ENCODE measurements at places on chromosomes 13 and 19.

DNA sequence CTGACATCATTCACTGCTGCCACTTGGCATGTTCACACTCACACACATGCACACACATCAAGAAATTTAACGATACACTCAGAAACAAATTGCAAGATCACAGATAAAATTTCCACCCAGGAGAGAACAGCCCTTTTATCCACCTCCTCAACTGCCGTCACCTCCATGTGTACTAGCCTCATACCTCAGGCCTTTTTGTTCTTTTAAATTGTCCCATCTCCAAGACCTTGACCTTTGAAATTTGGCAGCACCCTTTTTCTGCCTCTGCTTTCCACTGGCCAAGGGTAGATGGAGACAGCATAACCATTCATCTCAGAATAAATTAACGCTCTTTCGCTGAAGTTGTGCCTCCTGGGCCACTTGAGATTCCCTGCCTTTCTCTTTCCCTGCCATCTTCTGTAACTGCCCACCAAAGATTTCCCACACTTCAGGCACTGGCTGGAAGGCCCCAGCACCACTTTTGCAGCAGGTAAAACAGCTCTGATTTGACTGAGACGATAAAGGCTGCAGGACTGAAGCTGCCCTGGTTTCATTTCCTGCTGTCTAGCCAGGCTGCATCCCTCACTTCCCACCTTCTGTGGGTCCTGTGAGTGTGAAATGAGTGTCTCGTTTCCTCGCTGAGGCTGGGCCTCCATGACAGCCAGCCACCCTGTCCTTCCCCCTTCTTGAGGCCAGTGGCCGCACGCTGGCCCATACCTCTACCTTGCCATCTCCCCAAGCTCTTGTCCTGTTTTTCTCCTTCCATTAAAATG lies 39.3 kb downstream of the MBNL2 start:
- DNase-seq, result no peak

DNA sequence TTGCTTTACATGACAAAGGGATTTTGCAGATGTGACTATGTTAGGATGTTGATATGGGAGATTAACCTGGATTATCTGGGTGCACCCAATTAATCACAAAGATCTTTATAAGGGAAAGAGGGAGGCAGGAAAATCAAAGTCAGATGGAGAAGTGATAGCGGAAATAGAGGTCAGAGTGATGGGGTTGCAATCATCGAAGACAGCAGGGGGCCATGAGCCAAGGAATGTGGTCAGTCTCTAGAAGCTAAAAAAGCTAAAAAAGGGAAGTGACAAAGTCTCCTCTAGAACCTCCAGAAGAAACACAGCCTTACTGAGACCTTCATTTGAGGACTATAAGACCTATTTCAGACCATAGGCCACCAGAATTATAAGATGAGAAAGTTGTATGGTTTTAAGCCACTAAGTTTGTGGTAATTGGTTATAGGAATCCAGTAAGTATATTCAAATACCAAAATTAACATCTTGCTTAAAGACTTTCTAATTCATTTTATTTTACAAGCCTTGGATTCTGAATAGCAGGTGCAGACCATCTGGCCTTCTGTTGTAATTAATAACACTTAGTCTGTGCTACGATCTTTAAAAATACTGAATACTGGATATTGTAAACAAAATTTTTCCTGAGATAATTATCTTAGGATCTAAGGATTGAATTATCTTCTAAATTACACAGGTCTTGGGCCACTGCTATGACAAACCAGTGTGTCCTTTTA lies 493.4 kb upstream of the PCDH20 start:
- DNase-seq, result no peak

DNA sequence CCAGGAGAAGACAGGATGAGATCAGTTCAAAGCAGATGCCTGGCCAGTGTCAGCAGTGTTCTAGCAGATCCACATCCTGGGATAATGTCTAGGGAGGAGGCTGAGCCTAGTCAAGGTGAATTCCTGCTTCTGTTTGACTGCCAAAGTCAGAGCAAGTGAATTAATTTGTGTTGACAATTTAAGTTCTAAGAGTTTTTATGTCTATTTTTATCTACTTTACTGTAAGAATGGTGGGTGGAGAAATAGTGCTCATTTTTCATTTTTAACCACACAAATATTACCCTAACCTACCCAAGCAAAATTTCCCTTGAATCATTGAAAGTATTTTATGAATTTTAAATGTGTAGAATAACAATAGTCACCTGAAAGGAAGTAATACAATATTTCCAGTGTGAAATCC lies 207.6 kb upstream of the SLC10A2 start:
- DNase-seq, result no peak

- no peak for DNase-seq
Measured at GRCh38 chr19:3346677-3347353, 19.6 kb upstream of the NFIC start.

DNA sequence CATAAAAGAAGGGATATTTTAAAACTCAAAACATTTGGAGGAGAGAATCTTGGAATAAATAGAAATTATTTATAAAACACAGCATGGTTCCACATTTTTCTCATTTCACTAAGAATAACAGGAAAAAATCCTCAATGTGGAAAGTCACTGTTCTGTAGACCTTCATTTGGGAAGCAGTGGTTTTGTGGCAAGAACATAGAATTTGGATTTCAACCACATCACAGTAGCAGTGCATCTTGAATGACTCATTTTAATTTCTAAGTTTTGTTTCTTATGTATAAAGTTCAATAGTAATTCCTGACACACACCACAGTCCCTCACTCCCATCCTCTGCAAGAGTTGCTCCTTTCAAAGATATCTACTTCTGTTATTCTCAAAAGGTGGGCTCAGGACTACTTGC lies 264.0 kb downstream of the ENOX1 start:
- DNase-seq, result no peak

DNA sequence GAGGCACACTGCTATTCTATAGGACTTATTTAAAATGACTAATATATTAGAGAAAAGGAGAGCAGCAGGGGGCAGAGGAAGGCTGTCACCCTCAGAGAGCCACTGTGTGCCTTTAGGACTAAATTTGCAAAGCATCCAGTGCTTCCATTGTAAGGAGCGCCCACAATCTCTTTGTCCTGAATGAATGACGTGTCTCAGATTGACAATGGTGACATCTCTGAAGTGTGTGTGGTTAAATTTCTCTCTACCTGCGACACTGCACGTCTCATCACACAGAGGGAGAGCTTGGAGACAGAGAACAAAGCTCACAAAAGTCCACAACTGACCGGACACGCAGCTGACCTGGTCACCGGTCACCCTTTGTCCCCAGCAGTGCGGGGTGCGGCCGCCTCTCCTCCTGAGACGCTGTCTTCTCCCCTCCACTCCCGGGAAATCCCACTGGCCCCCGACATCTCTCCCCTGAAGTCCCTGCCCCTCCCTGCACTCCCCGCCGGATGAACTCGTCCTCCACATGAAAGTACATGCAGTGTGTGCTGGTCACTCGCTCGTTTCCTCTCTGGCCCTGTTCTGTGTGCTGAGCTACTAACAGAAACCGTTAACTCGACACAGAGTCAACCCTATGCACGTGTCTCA lies 107.2 kb downstream of the RAB20 start:
- DNase-seq, result no peak

- DNase-seq, result no peak
Measured at GRCh38 chr13:28031896-28032288, 43.4 kb upstream of the URAD start.

- no peak for DNase-seq
Measured at GRCh38 chr19:36196249-36196648, 18.2 kb downstream of the ZNF565 start.

DNA sequence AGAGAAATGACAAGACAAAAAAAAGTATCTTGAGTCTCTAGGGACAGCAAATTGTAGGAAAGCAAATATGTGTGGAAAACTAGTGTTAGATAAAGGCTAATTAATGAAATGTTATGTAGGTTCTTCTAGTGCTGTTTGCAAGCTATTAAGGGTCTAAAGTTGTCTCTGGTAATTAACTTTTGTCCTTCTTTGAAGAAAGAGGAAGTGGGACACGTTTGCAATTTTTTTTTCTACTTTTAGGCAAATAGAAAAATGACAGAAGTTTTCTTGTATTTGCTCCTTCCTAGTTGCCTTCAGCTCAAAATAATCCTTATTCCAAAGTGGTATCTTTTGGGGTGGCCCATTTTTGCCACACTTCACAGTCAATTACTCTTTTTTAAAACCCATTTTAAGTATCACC lies 1877.7 kb upstream of the PRR20A start:
- DNase-seq, result no peak

- DNase-seq, result no peak
Measured at GRCh38 chr13:112053167-112053743, 13.7 kb upstream of the SOX1 start.

DNA sequence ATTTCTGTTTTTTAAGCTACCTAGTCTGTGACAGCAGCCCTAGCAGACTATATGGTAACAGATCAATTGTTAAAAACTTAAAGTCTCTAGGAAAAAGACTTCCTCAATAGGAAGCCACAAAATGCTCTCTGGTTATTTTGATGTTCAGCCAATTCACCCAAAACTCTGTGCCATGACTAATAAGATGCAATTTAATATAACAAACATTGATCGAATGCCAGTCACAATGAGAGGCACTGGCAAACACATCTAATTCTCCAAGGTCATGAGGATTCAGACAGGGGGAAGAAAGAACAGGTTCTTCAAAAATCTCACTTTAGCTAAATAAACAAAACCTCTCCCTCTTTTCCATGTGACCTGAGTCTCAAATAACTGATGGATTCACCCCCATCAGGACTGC lies 107.5 kb downstream of the SUCLA2 start:
- no peak for DNase-seq

- peak; percentile 71 for DNase-seq
Measured at GRCh38 chr19:34364830-34365462, at the start of gene GPI. TSS of gene GPI (plus strand) at chr19:34365196. CDS start at chr19:34365267, 71 bp downstream.

- no peak for DNase-seq
Measured at GRCh38 chr19:13100031-13100588, 2.5 kb downstream of the LYL1 start.

DNA sequence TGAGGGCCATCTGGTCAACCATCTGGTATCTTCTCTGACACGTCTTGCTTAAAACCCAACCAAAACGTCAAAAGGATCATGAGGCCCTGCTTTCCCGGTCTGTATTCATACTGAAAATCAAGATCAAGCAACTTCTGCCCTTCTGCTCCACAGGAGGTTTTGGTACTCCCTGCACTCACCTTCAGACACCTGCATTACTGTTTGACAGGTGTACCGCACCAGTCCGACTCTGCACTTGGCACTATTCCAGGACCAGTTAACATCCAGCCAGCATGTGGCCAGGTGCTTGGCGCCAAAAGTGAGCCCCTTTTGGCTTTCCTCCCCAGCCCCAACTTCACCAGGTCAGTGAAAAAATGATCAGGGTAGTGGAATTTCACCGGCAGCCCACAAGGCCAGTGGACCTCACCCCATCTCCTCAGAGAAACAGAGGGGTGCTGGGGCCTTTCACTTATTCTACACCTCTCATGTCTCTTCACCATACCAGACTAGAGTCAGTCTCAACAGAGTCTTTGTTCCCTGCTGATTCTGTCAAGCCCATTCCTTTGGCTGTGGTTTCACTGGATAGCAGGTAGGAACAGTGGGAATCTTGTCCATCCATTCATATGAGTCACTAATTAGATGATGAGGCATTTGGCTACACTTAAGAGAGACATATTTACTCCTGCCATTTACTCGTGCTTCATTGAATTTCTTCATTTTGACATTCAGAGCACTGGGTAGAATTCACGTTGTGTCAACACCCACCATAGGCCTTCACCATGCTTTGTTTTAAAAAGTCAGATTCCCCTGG lies 85.3 kb downstream of the ZNF726 start:
- DNase-seq, result no peak

DNA sequence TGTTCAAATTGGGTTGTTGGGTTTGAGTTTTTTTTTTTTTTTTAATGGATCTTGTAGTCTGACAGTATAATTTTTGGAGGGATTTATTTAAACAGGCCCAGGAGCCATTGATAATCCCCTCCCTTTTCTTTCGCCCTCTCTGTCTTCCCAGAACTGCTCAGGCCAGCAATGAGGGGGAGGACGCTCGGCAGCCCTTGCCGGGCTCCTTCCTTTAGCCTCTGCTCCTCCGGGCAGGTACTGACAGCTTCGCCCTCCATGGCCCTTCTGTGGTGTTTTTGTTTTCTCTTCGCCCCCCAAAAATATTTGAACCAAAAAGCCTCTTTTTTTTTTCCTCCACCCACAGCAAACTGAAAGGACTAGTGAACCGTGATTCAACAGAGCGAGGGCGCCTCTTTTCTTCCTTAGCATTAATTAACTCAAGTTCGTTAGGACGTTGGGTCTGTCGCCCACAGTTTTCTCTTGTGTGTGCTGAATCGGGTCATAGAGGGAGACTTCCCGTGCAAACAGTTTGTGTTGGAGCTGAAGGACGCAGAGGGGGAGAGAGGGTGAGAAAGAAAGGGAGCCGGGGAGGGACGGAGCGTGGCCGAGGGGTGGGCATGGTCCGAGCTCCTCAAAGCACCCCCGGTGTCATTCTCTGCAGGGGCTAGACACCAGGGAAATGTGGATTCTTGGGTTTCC lies 21.5 kb downstream of the NFIX start:
- DNase-seq, result no peak

GRCh38 chr13:34523406-34523805 lies 418.7 kb upstream of the NBEA start:
- DNase-seq, result no peak

DNA sequence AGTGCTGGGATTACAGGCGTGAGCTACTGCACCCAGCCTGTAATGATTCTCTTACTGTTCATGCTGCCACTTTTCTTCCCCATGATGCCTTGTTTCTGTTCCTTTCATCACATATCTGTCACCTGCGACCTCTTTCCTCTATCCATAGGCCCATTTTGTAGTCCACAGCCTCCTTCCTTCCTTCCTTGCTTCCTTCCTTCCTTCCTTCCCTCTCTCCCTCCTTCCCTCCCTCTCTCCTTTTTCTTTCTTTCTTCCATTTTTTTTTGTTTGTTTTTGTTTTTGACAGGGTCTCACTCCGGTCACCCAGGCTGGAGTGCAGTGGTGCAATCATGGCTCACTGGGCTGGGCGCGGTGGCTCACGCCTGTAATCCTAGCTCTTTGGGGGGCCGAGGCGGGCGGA lies 4.2 kb downstream of the GYS1 start:
- no peak for DNase-seq

- DNase-seq, result no peak
Measured at GRCh38 chr13:64992314-64992713, 2237.8 kb downstream of the PCDH9 start.

DNA sequence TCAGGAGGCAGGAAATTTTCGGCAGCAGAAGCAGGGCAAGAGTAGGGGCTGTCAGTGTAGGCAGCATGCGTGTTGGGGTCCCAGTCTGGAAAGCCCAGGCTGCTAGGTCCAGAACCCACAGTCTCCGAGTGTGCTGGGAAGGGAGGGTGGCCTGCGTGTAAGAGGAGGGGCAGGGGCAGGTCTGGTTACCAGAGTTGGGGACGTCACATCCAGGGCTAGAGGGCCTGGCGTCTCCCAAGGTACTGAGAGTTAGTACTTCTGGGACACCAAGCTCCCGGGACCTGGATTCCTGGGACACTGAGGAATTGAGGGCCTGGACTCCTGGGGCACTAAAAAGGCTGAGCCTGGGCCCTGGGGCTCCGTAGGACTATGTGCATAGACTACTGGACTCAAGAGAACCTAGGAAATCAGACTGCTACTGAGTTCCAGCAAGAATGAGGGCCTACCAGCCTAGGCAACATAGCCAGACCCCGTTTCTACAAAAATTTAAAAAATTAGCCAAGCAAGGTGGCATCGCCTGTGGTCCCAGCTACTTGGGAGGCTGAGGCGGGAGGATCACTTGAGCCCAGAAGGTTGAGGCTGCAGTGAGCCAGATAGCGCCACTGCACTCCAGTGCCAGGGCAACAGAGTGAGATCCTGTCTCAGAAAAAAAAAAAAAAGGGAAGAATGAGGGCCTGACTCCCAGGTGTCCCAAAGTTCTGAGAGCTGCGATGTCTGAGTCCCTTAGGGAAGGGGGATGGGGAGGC lies 2.5 kb downstream of the NFKBID start:
- no peak for DNase-seq

- no peak for DNase-seq
Measured at GRCh38 chr19:17220207-17220758, 5.1 kb downstream of the USE1 start.
